ENCODE measurements at places on chromosomes 1 and 21.

DNA sequence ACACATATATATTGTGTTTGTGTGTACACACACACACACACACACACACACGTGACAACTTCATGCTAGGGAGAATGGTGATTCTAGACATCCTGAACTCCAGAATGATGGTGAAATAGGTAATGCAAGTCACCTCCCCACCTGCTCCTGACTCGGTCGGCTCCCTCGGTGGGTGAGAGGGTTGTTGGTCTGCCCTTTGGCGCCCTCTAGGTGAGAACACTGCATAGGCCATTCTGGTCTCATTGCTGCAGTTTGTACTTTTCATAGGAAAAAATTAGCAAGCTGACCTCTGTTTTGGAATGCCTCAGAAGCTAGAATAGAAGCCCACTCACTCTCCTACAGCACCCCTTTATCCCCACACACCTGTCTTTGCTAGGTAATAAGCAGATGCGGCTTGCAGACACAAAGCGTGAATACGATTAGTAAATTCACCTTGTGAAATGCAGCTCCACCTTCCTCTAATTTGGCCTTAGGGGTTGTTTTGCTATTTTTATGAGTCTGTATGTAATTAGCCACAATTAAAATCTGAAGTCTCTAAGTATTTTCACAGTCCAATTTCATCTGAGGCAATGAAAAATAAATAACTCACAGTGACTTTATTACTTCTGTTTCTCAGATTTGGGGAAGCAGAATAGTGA lies 130.0 kb upstream of the KCNJ15 start:
- peak; percentile 22 for DNase-seq

DNA sequence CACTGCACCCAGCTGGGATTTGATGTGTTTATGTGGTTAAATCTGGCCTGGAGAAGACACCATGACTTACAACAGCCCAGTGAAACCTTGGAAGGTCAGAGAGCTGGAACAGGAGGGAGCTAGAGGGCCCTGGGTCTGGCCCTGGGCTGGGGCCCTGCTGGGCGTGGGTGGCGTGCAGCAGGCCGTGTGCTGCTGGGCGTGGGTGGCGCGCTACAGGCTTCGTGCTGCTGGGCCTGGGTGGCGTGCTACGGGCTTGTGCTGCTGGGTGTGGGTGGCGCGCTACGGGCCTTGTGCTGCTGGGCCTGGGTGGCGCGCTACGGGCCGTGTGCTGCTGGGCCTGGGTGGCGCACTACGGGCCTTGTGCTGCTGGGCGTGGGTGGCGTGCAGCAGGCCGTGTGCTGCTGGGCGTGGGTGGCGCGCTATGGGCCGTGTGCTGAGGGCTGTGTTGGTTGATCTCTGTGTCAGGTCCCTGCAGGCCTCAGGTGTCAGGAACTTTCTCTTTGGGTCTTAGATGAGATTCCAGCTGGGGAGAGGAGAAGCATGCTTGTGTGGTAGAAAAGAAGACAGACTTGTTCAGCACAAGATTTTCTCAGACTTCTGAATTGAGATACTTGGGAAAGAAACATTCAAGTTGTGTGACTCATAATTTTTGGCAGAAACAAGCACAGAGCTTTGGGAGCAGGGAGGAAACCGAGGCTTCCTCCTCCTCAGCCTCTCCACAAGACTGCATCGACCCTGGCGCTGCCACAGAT lies 66.0 kb downstream of the COL18A1 start:
- peak; percentile 38 for DNase-seq

- DNase-seq = no peak
Observed at GRCh38 chr1:67889466-67889865, 56.2 kb upstream of the GNG12 start.

DNA sequence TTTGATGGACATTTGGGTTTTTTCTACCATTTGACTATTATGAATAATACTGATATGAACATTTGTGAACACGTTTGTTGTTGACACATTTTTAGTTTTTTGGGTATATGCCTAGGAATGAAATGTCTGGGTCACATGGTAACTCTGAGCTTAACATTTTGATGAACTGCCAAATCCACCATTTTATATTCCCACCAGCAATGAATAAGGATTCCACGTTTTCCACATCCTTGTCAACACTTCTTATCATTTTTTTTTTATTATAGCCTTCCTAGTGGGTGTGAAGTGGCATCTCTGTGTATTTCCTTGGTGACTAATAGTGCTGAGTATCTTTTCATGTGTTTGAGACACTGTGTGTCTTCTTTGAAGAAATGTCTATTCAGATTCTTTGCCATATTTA lies 67.6 kb downstream of the RASAL2 start:
- no peak for DNase-seq

GRCh38 chr1:11198851-11199594 lies 9.9 kb downstream of the ANGPTL7 start:
- DNase-seq = no peak

DNA sequence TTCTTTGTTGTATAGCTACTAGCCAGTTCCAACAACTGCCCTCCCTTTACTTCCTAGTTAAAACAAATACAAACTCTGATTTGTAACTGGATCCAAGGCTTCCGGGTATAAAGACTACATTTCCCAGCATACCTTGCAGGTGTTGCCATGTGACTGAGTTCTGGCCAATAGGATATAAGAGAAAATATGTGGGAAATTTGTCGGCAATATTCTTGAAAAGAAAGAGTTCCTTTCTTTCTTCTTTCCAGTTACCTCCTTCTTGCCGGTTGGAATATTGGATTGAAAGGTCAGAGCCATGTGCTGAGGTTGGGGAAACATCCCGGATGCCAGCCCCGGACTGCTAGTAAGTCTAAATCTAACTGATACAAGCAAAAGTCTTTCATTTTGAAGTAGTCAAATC lies 23.0 kb upstream of the ZBTB40 start:
- no peak for DNase-seq

GRCh38 chr1:234776876-234777855 lies 167.2 kb upstream of the IRF2BP2 start:
- DNase-seq = no peak

DNA sequence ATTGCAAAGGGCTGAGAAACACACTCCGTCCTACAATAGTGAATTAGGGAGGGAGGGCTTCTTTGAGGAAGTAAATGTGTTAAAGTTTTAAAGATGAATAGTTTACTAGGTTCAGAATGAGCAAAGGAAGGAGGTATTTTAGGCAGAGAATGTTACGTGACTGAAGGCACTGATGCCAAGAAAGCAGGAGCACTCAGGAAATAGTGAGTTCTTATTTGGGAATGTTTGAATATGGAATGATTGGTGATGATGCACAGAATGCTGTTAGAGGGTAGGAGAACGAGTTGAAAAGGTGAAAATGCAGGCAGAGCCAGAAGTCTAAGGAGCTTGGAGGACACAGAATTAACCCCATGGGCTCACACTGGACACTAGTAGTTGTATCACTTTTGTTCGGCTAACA lies 108.0 kb downstream of the NRIP1 start:
- no peak for DNase-seq

DNA sequence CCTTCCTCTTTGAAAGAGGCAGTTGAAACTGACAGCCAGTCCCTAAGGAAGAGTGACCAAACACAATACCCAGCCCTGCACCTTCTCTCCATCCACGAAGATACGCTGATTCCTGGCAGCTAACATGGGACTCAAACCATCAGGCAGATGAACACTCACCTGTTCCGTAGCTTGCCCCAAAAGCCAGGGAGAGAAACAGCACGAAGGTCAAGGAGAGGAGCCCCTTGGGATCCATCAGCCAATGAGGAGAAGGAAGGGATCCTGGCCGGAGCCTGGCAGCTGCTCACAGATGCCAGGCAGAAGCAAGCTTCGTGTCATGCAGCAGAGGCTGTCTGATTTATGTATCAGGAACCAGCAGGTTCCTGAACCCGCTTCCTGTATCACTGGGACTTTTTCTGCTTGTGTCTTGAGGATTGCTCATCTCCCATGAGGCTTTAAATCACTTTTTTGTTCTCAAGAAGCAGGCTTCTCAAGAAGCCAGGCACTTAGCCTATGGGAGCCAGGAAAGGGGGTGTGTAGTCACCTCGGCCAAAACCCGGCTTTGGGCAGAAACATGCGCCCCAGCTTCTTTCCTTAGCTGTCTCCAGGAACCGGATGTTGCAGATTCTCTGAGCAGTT lies at the start of gene SLAMF1:
SLAMF1 (minus strand) TSS at position 334 of the 618 bp plus-strand sequence; CDS start at position 235, 99 bp downstream.
- DNase-seq = no peak

- no peak for DNase-seq
Observed at GRCh38 chr1:94020764-94021579, 100.0 kb downstream of the ABCA4 start.

DNA sequence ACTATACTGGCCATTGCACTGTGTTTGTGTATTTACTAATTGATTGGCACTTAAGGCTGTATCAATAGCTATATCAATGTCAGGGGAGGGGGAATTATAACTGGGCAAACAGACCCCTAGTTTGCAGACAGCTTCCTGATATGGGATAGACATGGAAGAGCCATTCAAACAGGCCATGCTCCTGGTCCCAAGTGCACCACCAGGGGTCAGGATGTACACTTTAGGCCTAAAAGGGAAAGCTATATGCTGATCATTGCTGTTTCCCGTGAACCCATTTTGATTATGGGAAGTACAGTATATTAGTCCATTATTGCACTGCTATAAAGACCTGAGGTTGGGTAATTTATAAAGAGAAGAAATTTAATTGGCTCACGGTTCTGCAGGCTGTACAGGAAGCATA lies 124.9 kb upstream of the BACE2 start:
- DNase-seq = no peak

- no peak for DNase-seq
Observed at GRCh38 chr1:27391511-27392095, 819 bp upstream of the GPR3 start.

DNA sequence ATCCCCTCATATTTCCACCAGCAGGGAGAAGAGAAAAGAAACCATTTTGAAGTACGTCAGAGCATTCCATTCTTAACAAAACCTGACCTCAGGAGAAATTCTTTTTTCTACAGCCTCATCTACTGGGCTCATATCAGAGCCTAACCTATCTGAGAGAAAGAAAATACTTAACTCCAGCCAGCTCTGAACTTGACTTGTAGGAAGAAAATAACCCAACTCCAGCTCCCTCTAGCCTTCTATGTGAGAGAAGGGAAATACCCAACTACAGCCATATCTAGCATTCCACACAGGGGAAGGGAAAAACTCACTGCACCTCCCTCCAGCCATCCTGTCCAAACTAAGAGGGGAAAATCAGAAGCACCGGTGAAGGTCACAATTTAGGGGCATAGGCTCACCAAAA lies 57.7 kb downstream of the SPATA6 start:
- DNase-seq = no peak

DNA sequence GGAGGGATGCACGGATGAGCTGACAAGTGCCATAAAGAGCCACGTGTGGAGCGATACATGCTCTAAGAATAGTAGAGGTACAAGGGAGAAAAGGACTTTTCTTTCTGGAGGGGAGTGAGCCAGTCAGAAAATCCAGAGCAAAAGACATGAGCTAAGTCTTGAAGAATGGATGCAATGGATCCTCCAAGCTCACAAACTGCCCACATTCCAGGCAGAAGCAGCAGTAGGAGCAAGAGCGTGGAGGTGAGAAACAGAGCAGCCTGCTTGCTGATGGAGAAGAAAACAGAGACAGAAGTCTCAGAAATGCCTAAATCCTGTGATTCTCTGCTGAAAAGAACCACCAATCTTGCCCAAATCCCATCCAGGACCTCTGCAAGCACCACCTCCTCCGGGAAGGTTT lies 78.2 kb upstream of the RALGPS2 start:
- no peak for DNase-seq

DNA sequence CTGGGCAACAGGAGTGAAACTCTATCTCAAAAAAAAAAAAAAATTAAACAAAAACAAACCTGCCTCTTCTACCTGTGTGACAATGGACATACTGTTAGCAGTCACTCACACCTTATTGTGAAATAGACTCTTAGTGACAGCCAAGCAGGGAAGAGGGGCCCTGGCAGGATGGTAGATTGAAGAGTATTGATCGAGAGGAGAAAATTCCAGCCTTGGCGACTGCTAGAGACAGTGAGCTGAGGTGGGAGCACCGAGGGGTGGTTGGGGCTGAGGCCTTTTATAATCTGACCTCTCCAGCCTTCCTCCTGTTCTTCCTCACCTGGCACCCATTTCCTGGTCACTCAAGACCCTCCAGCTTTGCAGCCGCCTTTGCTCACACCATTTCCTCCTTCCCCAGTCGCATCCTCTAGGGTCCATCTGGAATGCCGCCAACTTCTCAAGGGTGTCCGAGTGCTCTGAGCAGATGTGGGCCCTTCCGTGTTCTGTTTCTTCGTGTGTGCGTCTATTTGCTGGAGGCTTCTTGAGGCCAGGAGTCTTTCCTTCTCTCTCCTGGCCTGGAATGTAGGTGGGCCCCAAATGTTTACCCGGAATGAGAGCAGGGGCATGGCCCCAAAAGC lies 196.9 kb upstream of the TMEM51 start:
- no peak for DNase-seq

GRCh38 chr1:169989246-169989645 lies 85.2 kb downstream of the KIFAP3 start:
- DNase-seq = no peak

DNA sequence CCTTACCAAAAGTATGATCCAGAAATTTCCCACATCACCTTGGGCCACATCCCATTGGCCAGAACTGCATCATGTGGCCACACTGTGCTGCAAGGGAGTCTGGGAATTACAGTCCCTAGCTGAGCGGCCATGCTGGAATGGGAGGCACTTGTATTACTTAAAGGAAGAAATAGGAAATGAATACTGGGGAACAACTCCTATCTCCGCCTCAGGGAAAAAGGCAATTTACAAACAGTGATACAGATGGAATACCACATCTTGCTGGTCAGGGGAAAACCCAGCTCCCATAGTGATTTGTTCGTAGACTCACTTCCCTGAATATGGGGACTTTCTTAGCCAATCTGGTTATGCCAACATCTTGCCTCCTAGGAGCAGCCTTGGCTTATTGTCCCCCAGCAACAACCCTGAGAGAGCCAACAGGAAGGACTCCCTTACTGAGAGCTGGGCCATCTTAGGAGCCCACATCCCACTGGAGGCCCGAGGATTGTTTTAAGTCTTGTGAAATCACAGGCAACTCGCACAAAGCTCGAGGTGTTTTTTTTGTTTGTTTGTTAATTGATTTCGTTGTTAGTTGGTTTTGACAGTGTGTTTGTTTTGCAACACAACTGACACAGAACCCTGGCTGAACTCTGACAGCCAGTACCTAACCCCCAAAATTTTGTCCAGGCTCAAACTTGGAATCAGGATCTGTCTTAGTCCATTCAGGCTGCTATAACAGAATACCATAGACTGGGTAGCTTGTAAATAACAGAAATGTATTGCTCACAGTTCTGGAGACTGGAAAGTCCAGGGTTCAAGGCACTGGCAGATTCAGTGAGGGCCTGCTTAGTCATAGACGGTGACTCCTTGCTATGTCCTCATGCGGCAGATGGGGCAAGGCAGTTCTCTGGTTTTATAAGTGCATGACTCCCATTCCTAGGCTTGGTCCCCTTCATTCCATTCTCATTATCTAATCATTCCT lies 14.9 kb downstream of the CDA start:
- DNase-seq = no peak

DNA sequence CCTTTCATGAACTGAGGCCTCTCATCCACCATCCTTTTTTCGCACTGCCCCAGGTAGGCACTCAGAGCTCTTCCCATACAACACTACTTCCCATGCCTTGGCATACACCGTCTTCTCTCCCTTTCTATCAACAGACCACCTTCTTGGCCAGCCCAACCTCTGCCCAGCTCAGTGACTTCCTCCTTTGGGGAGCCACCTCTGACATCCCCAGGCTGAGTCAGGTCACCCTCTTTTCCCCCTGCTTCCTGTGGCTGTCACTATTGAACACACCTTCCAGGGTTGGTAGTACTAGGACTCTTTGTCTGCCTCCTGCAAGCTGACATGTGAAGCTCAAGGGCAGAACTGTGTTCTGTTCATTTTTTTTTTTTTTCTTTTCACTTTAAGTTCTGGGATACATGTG lies 283.2 kb downstream of the SETD4 start:
- no peak for DNase-seq

GRCh38 chr1:116147114-116147510 lies 35.9 kb downstream of the MAB21L3 start:
- DNase-seq = no peak

- no peak for DNase-seq
Observed at GRCh38 chr1:205967554-205968335, 24.5 kb upstream of the SLC26A9 start.
